ENCODE measurements at places on chromosomes 12 and 14.
A peak's percentile ranks its signal among the peaks of the same experiment; 100 is the strongest.

- no peak for DNase-seq
Measured at GRCh38 chr12:126588586-126589249, 1523.5 kb downstream of the AACS start.

- peak; percentile 74 for DNase-seq
Measured at GRCh38 chr14:32073537-32074189, 3.4 kb upstream of the ARHGAP5 start.

- DNase-seq = no peak
Measured at GRCh38 chr12:83261998-83262397, 575.3 kb downstream of the TMTC2 start.

GRCh38 chr12:32322354-32322753, 77.0 kb upstream of the FGD4 start:
- peak; percentile 16 for DNase-seq

DNA sequence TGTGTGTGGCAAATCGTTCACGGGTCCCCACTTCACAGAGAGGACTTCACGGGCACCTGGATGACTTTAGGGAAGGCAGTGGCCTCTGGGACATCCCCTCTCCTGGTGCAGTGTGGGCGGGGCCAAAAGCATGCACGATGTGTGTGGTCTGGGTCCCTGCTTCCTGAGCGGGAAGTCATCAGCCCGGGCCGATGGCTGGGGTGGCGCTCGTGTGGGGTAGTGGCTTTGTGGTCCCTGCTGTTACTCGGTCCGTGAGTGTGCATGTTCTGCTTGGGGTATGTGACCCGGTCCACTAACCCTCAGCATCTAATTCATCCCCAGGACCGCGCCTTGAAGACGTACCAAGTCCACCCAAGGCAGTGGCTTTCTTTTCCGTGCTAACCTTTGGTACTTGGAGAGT, 142.5 kb upstream of the RTL1 start:
- no peak for DNase-seq

GRCh38 chr12:76471579-76471978, 88.0 kb downstream of the OSBPL8 start:
- DNase-seq = no peak

DNA sequence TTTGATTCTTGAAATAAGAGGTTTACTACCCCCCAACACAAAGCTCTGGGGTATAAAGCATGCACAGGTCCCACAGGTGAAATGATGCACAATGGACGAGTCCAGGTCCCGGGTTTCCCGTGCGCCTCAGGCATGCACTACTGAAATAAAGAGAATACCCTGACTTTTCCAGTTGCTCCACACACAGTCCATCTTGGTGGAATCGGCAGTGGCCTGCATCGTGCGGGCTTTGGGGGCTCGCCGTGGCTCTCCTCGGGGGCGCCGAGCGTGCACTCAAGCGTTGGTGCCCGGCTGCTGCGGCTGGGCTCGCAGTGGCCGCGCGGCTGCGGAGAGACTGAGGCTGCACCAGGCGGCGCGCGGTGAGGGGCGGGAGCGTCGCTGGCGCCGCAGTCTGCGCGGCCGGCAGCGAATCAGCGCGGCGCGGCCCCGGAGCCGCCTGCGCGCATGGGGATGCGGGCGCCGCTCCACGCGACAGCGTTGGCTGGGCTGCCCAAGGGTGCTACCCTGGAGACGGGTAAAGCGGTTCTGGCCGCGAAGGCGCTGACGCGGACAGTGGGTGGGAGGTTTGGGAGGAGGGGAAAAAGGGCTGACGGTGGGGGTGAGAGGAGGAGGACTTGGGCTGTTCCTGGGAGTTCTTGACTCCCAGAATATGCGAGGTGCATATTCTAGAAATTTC, 53.8 kb upstream of the CCDC175 start:
- DNase-seq = peak; percentile 82

DNA sequence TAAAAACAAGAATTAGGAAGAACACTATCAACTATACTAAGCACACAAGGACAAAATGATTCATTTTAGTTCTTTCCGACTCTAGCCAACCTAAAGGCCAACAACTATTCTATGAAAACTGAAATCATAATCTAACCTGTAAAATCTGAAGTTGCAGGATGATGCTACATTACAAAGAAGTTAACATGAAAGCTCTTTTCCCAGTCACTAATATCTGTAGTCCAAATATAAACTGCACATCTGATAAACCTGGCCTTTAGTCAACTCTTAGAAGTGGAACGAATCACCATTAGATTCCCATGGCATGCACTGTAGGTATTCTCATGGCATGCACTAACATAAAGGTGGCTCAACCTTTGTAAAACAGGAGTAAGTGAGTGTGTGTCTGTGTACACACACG, 41.7 kb downstream of the BLTP3B start:
- DNase-seq = no peak

DNA sequence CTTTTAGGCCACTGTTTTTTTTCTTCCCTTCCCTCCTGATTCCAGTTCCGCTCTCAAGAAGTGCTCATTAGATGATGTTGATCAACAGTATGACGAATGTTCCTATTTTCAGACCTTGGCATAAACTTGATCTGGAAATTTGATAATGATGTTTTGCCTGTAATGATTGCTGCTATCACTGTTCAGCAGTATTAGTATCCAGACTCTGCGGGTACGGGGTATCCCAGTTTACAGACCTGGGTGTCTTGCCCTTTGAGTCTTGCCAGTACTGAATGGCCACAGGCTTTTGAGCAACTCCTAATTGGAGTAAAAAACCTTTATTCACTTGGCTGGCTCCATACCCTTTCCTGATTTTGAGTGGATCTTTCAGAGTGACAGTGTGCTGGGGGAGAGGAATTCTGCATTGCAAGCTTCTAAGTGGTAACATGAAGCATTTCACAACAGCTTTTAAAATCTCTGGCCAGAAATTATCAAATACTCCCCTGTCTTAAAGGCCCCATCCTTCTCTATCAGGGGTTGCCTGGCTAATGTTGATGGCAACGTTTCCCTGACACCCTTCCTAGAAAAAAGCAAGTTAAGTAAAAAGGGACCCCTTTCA, 5.9 kb upstream of the ASB8 start:
- DNase-seq = no peak

- peak; percentile 84 for DNase-seq
Measured at GRCh38 chr12:5965950-5966383, 20.9 kb upstream of the ANO2 start.

GRCh38 chr14:22185191-22185590, 403.8 kb downstream of the DAD1 start:
- DNase-seq = no peak

DNA sequence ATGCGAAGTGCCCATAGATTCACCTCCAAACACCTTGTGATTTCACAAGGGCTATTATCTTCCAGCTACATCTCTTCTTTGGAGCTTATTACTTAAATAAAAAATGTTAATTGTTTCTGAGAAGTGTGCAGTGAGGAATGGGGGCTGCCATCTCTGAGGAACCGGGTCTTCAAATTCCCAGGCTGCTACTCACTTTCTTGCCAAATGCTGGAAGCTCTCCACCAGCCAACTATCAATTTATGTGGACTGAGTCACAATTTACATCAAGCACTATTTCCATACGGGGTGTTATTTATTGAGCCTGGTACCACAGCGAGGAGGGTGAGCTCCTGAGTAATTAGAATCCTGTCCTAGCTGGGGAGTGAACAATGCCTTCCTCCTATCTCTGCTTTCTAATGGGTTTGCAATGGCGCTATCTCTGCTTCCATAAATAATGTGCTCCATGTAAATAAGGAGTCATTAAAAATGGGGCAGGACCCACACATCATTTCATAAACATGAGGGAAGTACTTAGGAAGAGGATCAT, 898.3 kb downstream of the VRK1 start:
- no peak for DNase-seq

GRCh38 chr14:62706217-62706616, 339.0 kb downstream of the KCNH5 start:
- no peak for DNase-seq

DNA sequence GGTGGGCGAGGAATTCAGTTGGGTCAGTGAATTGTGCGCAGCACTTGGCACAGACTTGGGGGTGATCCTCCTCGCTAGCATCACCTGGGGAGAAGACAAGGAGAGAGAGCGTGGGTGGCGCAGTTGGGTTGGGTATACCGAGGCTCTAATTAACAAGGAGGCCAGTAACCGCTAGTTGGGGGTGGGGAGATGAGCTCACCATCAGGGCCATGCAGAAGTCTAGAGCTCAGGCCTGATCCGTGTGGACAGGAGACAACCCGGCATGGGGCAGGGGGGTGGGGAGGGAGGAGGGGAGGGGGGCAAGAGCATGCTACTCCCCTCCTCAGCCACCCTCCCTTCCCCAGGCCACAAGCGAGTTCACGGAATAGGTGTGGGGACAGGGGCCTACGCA, 580 bp downstream of the SALL2 start:
- peak; percentile 59 for DNase-seq

GRCh38 chr12:77949943-77950342, 119.2 kb downstream of the NAV3 start:
- no peak for DNase-seq

DNA sequence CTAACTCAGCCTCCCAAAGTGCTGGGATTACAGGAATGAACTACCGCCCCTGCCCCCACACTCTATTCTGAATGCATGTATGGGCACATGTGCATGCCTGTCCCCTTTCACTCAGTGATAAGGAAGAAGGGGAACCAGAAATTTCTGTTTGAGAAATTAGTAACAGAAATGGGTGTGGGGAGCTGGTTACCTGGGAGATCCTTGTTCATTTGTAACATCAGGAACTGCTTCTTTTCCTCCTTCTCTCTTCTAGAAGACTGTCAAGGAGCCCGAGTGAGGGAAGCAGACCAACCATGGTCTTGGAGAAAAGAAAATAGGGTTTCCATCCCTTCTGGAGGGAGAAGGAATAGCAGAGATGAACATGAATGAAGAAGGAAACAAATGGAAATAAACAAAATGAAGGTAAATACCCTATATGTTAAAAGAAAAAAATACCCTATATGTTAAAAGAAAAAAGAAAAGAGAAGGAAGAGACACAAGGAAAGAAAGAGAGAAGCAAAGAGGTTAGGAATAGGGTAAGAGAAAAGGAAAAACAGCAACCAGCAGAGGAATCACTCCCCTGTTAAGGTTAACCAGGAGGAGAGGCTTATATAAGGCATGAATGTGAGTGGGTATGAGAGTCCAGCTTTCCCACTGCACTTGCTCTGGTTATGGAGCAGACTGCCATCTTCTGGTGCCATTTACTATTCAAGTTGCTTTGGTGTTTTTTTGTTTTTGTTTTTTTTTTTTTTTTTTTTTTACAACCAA, 3.3 kb downstream of the PPP1R3E start:
- no peak for DNase-seq

DNA sequence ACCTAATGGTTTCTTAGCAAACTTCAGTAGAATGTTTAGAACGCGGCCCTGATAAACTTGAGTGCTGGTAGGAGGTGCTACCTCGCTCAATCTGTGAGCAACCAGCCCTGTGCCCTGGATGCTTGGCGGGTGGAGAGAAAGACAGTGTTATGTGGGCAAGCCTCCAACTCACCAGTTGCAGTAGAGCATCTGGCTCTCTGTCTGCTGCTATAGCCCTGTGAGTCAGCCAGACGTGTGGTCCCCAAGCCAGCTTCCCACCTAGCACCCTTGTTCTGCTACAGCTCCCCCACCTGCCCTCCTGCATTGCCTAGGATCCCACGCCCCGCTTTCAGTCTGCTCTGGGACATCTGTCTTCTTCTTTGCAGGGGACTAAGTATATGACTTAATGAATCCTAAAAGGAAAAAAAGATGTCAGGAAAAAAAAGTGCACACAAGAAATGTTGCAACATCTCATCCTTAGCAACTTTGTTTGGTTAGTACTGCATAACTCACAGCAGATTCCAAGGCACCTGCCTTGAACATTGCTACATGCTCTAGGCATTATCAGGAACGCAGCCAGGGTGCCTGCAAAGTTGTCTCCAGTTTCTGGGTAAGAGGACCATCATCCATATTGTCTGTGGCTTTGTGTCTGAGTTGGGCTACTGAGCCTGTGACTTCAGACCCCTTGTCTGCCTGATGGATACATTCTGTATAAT, 13.6 kb downstream of the SNRNP35 start:
- no peak for DNase-seq

DNA sequence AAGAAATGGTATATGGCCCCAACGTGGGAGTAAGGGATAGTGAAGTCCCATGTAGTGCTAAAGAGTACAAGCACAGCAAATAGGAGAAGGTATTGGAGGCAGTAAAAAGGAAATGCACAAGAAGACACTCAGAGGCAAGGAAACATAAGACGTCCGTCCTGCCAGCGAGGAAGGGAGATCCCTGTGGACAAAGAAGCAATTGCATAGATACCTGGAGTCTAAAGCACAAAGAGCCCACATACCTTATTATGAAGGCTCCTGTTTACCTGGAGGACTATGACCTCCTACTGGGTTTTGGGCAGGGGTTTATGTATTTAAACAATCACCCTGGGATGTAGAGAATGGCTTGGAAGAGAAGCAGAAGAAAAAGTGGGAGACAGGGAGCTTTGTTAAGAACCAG, 341.2 kb upstream of the DCN start:
- DNase-seq = no peak

GRCh38 chr12:11829764-11830194, 180.3 kb downstream of the ETV6 start:
- DNase-seq = no peak

DNA sequence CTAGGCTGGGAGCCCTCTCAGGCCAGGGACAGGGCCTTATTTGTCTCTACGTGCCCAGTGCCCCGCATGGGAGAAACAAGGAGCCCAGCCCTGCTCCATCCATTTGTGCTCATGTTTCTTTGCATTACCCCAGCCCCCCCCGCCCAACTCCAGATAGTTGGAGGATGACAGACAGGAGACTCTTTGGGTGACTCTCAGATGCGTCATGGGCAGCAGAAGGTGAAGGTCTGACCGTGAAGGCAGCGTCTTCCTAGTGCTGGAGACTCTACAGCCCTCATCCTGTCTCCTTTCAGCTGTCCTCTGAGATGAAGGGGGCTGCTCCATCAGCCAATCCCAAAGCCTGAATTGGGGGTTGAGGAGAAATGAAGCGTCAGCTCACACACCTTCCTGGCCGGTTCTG, 283 bp upstream of the PSMB11 start:
- no peak for DNase-seq

DNA sequence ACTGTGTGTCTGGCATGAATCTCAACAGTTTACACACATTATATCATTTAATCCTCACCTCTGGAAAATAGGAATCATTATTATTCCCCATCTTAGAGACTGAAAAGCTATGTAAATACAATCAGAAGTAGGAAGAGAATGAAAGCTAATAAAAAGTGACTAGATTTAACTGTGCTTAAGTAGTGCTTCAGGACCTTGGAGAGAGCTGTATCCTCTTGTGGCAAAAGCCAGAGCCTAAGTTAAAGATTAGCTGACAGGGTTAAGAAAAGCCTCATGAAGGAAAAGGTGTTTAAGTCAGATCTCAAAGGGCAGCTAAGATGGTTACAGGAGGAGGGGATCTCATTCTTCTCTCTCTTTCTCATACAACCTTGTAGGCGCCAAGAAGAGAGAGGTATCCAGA, 65.3 kb upstream of the TMEM233 start:
- DNase-seq = peak; percentile 82

GRCh38 chr12:8834230-8834629, 11.8 kb downstream of the A2ML1 start:
- no peak for DNase-seq

GRCh38 chr12:78455991-78456390, 408.6 kb upstream of the SYT1 start:
- no peak for DNase-seq

- peak; percentile 31 for DNase-seq
Measured at GRCh38 chr12:129276361-129277060, 423.2 kb downstream of the GLT1D1 start.

GRCh38 chr12:6647083-6647604, at the start of gene ACRBP:
Gene ACRBP (minus strand): TSS chr12:6647432. CDS start chr12:6647366, 66 bp downstream.
- peak; percentile 87 for DNase-seq
